ENCODE measurements at places on chromosomes 7 and 10. TPM values are rescaled to one million over a fixed set of nuclear protein-coding genes. Genes with fewer than 3 reads are reported as not detected.
A peak's percentile ranks its signal among the peaks of the same experiment; 100 is the strongest.

PTER gene
- 4.2 TPM for total RNA-seq

DNA sequence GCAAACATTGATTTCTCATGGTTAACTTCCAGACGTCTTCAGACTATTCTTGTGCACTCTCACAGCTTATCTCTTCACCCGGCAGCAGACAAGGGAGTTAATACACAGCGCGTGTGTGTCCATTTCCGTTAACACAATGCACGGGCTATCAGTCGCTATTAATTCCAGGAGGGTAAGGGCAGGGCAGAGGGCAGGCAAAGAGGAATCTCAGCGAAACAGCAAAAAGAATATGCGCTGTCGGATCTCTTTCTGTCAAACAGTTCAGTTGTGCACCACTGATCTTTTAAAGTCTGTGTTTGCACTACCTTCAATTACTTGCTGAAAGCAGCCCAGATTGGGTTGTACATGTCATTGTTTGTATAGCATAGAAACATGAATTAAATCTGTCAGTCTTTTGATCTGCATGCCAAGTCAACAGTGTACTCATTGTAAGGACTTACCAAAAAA, 41.1 kb upstream of the CABCOCO1 start:
- H3K4me1 ChIP-seq: no peaks in the 10 kb centered on the region
- H3K4me3 ChIP-seq: no peak overlapping the region
- DNase-seq: peak; percentile 32

- no peaks in the 10 kb centered on the region for H3K36me3 ChIP-seq
- no peak overlapping the region for H3K27ac ChIP-seq
- no peaks in the 10 kb centered on the region for H3K27me3 ChIP-seq
- DNase-seq: no peak
- no peaks in the 10 kb centered on the region for H3K4me1 ChIP-seq
- no peak overlapping the region for H3K4me3 ChIP-seq
These were observed 40.4 kb downstream of the NPVF start for GRCh38 chr7:25187932-25188331.

- H3K27me3 ChIP-seq: no peaks in the 10 kb centered on the region
- no peak overlapping the region for H3K4me3 ChIP-seq
- no peaks in the 10 kb centered on the region for H3K36me3 ChIP-seq
- no peak overlapping the region for H3K27ac ChIP-seq
- DNase-seq: no peak
- no peaks in the 10 kb centered on the region for H3K4me1 ChIP-seq
These were observed 95.8 kb downstream of the ARHGAP22 start for GRCh38 chr10:48508791-48509772.

OR6B1 gene
- 1.4 TPM for total RNA-seq

FBXL13 gene
- 38.8 TPM for total RNA-seq

DNA sequence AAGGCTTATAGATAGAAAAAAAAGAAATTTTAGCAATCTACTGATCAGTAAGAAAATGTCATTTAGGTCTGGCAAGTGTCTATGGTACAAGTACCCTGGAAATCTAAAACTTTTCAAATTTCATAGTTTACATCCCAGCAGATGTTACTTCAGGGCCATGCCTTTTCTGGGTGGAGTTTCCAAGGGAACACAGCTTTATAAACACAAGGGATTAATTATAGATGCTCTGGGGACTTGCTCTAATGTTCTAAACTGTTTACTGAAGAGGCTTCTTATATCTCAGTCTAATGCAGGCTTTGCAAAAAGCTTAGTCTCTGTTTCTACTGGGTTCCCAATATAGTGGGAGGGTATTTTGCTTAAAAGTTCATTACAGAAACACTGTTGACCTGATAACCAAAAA, 3.1 kb downstream of the CD36 start:
- H3K27me3 ChIP-seq: no peaks in the 10 kb centered on the region
- H3K27ac ChIP-seq: no peak overlapping the region
- H3K36me3 ChIP-seq: no peaks in the 10 kb centered on the region
- no peak overlapping the region for H3K4me3 ChIP-seq
- no peak for DNase-seq

GRCh38 chr10:78772986-78773530, 295.7 kb upstream of the ZMIZ1 start:
- H3K4me3 ChIP-seq: no peak overlapping the region
- H3K27me3 ChIP-seq: no peaks in the 10 kb centered on the region
- no peak for DNase-seq

DNA sequence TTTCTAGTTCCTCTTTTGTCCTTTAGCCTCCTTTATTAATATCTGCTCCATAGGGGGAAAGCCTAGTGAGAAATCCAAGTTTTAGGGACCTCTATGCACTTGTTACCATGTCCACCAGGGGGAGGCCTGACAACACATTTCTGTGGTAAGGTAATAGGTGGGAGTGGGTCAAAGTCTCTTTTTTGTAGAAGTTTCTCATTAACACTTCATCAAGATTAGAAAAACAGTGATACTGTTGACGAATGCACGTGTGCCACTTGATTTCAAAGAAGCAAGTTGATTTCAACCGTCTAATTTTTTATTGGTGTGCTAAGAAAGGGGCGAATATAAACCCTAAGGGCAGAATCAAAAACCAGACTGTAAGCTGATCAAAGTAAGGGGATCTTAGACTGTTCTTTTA, 30.6 kb downstream of the CISD1 start:
- H3K27ac ChIP-seq: no peak overlapping the region
- no peaks in the 10 kb centered on the region for H3K27me3 ChIP-seq
- no peaks in the 10 kb centered on the region for H3K4me1 ChIP-seq
- no peaks in the 10 kb centered on the region for H3K36me3 ChIP-seq
- DNase-seq: peak; percentile 70

CREB5 gene
- total RNA-seq: 2.0 TPM

SSC4D gene
- total RNA-seq: 2.3 TPM

GRCh38 chr10:60396766-60397165, 7.1 kb upstream of the ANK3 start:
- no peaks in the 10 kb centered on the region for H3K27me3 ChIP-seq
- H3K4me3 ChIP-seq: no peak overlapping the region
- no peak overlapping the region for H3K27ac ChIP-seq
- no peak for DNase-seq
- no peaks in the 10 kb centered on the region for H3K36me3 ChIP-seq

DNA sequence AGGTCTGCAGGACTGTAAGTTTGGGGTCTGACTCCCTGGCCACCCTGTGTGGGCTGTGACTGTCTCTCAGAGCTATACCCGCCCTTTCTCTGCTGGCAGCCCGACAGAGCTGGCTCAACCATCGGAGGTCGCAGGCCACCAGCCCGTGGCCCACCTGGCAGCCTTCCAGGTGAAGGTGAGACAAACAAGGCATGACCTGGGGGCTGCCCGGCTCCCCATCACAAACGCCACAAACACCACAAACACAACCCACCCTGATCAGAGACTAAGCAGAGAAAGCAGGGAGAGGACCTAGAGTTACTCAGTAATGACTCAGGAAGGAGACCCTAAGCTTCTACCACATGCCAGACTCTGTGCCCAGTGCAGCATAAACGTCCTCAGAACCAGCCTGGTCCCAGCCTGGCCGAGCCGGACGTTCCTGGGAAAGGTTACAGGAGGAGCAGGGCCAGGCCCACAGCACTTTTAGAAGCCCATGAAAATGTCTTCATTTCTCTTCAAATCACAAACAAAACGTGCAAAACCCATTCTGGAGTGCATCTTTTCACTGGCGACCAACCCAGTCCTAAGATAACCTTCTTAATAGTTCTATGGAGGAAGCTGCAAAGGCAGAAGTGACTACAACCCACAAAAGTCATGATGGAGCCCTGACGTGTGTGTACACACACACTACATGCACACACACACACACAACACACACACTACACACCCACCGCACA, 66.8 kb downstream of the MKI67 start:
- no peak overlapping the region for H3K4me3 ChIP-seq
- no peaks in the 10 kb centered on the region for H3K4me1 ChIP-seq
- no peak overlapping the region for H3K27ac ChIP-seq
- H3K27me3 ChIP-seq: no peaks in the 10 kb centered on the region
- no peak for DNase-seq

MMRN2 gene
- total RNA-seq: 14.9 TPM

LDB1 gene
- 90.5 TPM for total RNA-seq

MRLN gene
- total RNA-seq: not detected

ZPBP gene
- 67.0 TPM for total RNA-seq

- peak overlapping the region; percentile 54 for H3K4me3 ChIP-seq
- no peaks in the 10 kb centered on the region for H3K27me3 ChIP-seq
- DNase-seq: peak; percentile 65
- H3K36me3 ChIP-seq: no peaks in the 10 kb centered on the region
These were observed 104.6 kb upstream of the PPIF start for GRCh38 chr10:79242620-79243152.

GRCh38 chr10:127563718-127564553, 14.8 kb downstream of the NPS start:
- H3K36me3 ChIP-seq: no peaks in the 10 kb centered on the region
- no peak overlapping the region for H3K4me3 ChIP-seq
- H3K27ac ChIP-seq: no peak overlapping the region
- peak; percentile 71 for DNase-seq
- H3K27me3 ChIP-seq: no peaks in the 10 kb centered on the region

NEUROG3 gene
- not detected for total RNA-seq

SPACDR gene
- total RNA-seq: 34.0 TPM

DNA sequence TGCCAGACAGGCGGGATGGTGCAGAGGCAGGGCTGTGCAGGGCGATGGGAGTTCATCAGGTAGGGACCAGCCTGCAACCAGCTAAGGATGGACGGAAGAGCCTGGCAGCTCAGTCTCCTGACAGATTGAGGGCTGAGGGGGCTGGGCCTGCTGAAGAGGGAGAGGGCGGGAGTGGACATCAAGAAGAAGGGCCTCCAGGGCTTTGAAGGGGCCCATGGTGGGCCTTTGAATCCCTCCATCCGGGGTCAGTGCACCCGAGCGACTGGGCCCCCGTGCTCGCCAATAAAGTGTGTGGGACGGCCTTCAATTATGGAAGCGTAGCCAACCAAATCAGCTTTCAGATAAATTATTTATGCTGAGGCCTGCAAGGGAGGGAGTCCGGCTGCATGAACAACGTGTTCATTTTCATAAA, 431.2 kb downstream of the RPS24 start:
- no peak overlapping the region for H3K4me3 ChIP-seq
- no peak for DNase-seq

- no peak overlapping the region for H3K4me3 ChIP-seq
- H3K4me1 ChIP-seq: no peaks in the 10 kb centered on the region
- H3K36me3 ChIP-seq: no peaks in the 10 kb centered on the region
- no peak for DNase-seq
These were observed 196.5 kb downstream of the PARD3 start for GRCh38 chr10:34618611-34619010.

AGR2 gene
- total RNA-seq: not detected

TRIM74 gene
- total RNA-seq: 7.3 TPM

GPR22 gene
- not detected for total RNA-seq

DNA sequence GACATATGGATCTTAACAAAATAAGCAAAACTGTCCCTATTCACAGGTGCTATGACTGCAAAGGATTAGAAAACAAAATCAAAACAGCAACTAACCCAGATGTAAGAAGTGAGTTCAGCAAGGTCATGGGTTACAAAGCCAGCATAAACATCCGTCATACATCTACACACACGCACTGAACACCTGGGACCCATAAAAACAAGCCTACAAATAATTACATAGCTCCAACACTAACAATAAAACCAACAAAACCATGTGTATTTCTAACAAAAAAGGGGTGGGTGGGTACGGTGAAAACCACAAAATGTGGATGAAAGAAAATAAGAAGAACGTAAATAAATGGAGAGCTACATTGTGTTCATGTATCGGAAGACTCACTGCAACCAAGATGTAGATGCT, 256.8 kb downstream of the ELFN1 start:
- no peak for DNase-seq
- H3K27ac ChIP-seq: no peak overlapping the region
- no peaks in the 10 kb centered on the region for H3K36me3 ChIP-seq
- no peaks in the 10 kb centered on the region for H3K4me1 ChIP-seq

DNA sequence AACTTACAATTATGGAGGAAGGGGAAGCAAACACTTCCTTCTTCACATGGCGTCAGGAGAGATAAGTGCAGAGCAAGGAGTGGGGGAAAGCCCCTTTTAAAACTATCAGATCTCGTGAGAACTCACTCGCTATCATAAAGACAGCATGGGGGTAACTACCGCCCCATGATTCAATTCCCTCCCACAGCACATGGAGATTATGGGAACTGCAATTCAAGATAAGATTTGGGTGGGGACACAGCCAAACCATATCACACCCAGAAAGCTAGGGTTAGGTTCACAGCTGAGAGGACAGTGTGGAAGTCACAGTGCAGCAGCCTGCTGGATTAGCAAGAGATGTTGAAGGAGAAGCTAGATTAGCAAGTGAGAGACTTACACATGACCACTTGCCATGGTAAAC, 81.6 kb downstream of the CRTAC1 start:
- no peaks in the 10 kb centered on the region for H3K27me3 ChIP-seq
- H3K4me1 ChIP-seq: no peaks in the 10 kb centered on the region
- H3K27ac ChIP-seq: no peak overlapping the region
- no peak overlapping the region for H3K4me3 ChIP-seq
- DNase-seq: no peak

DNA sequence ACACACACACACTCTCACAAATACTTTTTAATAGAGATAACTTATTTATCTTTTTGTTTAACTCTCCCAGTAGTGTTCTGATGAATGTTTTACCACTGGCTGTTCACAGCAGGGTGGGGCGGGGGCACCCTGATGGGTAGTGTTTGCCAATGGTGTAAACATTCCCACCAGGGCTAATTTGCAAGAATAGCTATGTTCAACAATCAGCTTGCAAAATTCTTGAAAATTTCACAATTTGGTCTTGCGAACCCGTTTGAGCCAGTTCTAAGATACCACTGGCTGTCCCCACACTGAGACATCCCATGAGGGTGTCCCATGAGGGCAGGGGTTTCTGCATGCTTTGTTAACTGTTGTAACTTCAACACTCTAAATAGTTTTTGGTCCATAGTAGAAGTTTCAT, 348.5 kb downstream of the CXCL12 start:
- H3K27ac ChIP-seq: no peak overlapping the region
- no peaks in the 10 kb centered on the region for H3K4me1 ChIP-seq

OTUD1 gene
- 17.8 TPM for total RNA-seq

C7orf57 gene
- total RNA-seq: 12.3 TPM

- no peak overlapping the region for H3K27ac ChIP-seq
- H3K27me3 ChIP-seq: no peaks in the 10 kb centered on the region
- no peak for DNase-seq
- H3K36me3 ChIP-seq: no peaks in the 10 kb centered on the region
These were observed 104.3 kb downstream of the CLEC2L start for GRCh38 chr7:139627831-139628230.

RRP12 gene
- total RNA-seq: 53.5 TPM

CDC14C gene
- 3.8 TPM for total RNA-seq

- DNase-seq: no peak
- H3K27ac ChIP-seq: no peak overlapping the region
- H3K36me3 ChIP-seq: no peaks in the 10 kb centered on the region
- H3K4me3 ChIP-seq: no peak overlapping the region
These were observed 167.4 kb downstream of the TEX36 start for GRCh38 chr10:125515571-125515970.

DNA sequence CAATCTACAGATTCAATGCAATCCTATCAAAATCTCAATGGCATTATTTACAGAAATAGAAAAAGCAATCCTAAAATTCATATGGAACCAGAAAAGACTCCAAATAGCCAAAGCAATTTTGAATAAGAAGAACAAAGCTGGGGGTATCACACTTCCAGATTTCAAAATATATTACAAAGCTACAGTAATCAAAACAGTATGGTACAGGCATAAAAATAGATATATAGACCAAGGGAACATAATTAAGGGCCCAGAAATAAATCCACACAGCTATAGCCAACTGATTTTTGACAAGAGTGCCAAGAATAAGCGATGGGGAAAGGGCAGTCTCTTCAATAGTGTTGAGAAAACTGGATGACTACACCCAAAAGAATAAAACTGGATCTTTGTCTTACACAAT, 251.9 kb upstream of the FOXK1 start:
- H3K4me3 ChIP-seq: no peak overlapping the region
- no peaks in the 10 kb centered on the region for H3K27me3 ChIP-seq
- DNase-seq: no peak
- H3K27ac ChIP-seq: no peak overlapping the region
- H3K36me3 ChIP-seq: no peaks in the 10 kb centered on the region

CACNA2D1 gene
- total RNA-seq: 28.0 TPM

WNT8B gene
- total RNA-seq: 0.37 TPM
